CD4-positive, alpha-beta T cell treated with Interleukin-17A for 1 hour (primary cell): ENCODE measurements at places on chromosomes 6 and 20.

GRCh38 chr20:4926531-4927156, 74.7 kb downstream of the SLC23A2 start:
- no peak for DNase-seq

GRCh38 chr6:108163267-108163643, 2.6 kb upstream of the NR2E1 start:
- DNase-seq = no peak

- DNase-seq = peak; percentile 9
These were observed 66.7 kb upstream of the TOP1 start for GRCh38 chr20:40961686-40962640.

DNA sequence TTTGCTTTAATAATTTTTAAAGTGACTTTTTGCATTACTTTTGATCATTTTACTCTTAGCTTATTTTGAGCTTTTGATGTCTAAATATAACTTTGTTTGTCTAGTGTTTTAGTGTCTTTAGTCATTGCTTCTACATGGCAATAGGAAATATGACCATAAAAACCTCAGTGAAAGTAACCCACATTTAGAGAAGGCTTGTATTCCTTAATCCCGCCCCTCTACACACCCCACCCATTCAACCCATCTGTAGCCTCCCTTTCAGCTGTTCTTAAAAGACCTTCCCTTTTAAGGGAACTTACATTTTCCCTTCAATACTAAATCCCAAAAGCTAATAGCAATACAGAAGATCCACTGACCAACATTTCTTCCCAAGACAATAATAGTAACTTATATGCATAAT, 225.4 kb downstream of the LAMA2 start:
- no peak for DNase-seq

- peak; percentile 73 for DNase-seq
These were observed 1.3 kb upstream of the PTK6 start for GRCh38 chr20:63538204-63539091.

DNA sequence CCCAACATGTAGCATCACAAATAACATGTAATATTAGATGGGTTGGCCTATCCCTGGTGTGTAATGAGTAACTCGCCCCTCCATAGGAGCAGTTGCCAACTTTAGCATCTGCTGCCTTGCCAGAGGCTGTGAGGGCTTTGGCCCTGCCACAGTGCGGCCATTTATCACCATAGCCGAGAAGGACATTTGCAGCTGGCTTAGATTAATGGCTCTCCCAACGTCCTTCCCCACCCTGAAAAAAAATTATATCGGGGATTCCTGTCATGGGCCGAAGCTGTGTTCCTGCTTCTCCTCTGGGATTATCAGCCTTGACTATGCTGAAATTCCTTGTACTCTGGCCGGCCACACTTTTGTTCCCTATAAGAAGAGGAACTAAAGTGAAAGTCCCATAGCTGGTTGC, 7.6 kb upstream of the ADIG start:
- no peak for DNase-seq

DNA sequence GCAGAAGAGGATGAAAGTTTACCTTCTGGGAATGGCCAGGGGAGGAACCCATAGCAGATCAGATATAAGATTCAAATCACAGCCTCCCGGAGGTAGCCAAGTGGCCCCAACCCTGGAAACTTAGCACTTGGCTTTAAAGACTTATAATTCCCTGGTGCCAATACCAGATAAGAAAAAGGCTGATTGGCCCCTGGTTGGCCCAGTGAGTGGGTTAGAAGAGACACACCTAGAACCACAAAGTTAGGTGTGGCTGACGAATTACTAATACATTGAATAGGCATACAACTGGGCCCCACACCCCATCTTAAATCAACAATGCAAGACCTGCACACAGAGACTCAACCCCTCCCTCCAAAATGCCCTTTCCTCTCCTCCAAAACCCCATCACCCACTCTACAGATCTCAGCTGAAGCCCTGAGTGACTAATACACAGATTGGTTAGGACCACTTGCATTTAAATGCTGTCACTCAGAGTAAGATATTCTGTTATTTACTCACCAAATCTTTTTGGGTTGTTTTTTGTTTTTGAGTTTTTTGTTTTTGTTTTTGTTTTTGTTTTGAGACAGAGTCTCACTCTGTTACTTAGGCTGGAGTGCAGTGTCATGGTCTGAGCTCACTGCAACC, 315.4 kb upstream of the JARID2 start:
- no peak for DNase-seq

- DNase-seq = no peak
These were observed 38.7 kb downstream of the GTF2H5 start for GRCh38 chr6:158206740-158207421.

DNA sequence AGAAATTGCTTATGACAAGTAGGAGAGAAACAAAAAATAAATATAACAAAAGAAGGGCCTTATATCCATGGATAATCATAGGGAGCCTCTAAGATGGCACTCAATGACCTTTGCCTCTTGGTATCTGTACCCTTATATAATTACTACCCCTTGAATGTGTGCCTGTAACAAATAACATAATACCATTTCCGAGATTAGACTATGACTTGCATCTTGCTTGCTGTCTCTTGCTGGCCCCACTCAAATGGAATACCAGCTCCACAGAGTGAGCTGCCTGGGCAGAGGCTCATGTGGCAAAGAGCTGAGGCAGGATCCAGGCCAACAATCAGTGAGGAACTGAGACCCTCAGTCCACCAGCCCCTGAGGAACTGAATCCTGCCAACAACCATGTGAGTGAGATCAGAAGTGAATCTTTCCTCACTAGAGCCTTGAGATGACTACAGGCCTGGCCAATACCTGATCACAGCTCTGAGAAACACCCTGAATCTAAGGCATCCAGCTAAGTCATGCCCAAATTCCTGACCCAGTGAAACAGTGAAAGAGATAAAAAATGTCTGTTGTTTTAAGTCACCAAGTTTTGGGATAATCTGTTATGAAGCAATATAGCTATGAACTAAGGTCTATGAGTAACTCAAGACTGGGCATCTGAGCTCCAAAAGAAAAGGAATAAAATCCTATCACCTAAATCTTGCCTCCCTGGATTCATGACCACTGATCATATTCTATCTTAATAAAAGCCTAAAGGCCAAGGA, 5.5 kb downstream of the KATNA1 start:
- no peak for DNase-seq

DNA sequence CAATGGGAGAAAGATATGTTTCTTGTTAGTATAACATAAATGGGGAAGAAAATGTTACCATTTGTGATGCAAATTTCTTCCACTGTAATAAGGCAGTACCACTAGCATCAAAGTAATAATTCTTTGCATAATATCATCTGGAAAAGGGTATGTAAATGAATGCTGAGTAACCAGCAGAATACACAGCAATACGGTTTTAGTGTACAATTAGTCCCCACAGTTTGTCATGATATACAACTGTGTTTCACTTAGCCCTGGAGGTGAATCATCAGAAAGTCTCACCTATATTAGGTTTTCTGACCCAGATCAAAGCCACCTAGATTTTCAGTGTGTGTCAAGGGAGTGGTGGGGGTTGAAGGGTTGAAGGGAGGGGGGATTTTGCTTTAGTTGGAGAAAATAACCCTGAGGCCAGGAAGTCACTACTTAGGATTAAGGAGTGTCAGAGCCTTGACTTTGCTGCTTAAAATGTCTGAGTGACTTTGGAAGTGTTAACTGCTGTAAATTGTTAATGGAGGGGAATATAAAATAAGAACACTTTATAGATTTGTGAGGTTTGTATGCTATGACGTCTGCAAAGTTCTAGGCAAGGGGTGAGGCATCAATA, 8.6 kb upstream of the MEI4 start:
- DNase-seq = no peak

DNA sequence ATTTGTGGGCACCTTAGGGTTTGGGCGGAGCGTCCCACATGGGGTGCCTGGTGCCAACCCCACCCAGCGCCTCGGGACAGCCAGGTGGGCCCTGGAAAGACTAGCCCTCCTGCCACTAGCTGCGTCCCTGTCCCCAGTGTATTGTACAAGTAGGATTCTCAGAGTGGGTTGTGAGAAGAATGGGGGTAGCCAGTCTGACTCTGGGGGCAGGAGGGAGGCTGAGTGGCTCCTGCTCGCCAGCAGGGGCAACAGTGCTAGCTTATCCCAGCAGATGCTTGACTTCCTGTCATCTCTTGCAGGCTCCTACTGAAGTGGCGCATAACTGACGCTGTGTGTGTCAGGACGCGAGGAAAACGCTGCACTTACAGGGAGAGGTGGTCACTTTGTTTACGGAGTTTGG, 9.3 kb downstream of the PSMA7 start:
- no peak for DNase-seq

DNA sequence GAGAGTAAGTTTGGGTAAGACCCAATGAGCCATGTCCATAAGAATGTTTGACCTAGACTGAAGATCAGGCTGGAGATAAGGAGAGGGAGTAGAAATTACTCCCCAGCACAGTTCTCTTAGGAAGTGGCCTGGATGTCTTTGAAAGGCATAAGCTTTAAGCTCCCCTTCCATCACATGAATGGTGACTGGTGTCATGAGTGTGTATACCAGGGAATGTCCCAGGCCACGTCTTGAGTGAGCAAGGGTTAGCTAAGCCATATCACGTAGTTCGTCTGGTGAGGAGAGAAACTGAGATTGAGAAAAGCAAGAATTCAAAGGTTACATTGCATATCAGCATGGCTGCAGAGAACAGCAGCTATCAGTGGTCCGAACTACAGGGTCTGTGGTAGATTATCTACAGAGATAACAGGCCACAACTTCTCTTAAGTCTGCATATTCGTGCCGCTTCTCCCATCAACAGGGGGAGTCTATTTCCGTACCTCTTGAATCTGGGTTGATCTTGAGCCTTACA, 60.1 kb upstream of the BMP2 start:
- no peak for DNase-seq

DNA sequence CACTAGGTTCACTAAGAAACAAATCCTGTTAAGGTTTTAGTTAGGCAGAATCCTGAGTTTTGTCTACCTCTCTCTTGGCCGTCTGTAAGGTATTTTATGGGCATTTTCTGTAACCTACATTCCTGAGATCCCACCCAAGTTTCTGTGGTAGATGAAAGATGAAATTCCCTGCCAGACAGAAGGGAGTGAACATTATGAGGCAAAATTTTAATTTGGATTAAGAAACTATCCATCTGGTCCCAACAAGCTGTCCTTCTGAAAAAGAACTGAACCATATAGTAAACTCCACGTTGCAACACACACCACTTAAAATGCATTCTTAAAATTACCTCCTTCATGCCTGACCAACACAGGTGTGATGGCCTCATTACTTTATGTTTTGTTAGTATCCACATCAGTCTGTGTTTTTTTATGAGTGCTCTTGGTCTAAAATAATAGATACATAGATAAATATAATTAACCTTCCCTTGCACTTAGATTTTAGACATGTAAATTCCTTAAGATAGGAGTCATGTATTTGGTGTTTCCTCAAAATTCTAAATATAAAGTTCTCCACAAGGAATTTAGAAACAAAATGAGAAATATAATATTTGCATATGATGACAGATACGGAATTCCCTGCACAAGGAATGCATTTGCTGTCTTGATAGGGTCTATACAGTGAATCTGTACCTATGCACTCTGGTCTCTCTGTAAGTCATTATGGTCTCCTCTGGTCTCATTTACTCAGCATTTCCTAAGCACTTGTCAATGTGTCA, 86.5 kb downstream of the CHD6 start:
- DNase-seq = no peak

DNA sequence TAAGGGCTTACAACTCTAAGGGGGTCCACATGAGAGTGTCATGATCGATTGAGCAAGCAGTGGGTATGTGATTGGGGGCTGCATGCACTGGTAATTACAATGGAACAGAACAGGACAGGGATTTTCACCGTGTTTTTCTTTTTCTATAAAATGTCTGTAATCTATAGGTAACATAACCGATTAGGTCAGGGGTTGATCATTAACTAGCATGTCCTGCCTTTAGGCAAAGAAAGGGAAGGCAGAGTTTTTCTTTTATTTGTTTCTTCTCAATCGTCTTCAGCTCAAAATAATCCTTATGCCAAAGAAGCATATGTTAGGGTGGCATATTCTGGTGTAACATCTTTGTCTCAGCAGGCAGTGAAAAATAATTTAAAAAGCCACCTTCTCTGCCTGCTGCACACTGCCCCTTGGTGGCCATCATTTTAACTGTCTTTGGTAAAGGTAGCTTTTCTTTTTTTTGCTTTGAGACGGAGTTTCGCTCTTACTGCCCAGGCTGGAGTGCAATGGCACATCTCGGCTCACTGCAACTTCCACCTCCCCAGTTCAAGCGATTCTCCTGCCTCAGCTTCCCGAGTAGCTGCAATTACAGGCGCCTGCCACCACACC, 9.7 kb upstream of the CEP43 start:
- peak; percentile 73 for DNase-seq

DNA sequence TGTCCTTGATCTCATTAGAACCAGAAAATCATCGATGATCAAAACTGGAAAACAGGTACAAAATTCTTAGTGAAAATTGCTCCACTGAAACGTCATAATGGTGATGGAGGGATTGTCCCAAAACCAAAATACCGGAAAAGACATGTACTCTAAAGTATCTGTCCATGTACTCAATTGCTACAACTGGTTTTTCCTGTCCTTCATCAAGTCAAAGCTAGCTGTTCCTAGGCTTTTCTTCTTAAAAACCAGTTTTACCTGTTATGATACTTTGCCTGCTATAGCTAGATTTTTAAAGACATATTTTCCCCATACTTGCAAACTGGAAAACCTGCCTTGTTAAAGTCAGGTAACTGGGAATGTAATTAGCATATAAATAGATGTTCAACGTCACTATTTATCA, 50.5 kb upstream of the LRRC1 start:
- no peak for DNase-seq

DNA sequence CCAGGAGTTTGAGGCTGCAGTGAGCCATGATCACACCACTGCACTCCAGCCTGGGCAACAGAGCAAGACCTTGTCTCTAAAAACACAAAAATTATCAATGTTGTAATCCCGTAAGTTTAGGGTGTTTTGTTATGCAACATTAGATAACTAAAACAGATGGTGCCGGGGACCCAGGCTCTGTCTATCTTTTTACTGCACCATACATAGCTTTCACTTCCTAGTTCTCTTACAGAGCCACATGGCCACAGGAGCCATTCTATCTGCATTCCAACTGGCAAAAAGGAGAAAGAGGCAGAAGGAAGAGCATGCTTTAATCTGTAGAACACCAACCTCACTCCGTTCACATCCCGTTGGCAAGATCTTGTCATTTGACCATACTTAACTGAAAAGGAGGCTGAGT, 5.4 kb upstream of the TCF15 start:
- DNase-seq = no peak

- DNase-seq = no peak
These were observed 139.0 kb downstream of the SOBP start for GRCh38 chr6:107628878-107629277.

DNA sequence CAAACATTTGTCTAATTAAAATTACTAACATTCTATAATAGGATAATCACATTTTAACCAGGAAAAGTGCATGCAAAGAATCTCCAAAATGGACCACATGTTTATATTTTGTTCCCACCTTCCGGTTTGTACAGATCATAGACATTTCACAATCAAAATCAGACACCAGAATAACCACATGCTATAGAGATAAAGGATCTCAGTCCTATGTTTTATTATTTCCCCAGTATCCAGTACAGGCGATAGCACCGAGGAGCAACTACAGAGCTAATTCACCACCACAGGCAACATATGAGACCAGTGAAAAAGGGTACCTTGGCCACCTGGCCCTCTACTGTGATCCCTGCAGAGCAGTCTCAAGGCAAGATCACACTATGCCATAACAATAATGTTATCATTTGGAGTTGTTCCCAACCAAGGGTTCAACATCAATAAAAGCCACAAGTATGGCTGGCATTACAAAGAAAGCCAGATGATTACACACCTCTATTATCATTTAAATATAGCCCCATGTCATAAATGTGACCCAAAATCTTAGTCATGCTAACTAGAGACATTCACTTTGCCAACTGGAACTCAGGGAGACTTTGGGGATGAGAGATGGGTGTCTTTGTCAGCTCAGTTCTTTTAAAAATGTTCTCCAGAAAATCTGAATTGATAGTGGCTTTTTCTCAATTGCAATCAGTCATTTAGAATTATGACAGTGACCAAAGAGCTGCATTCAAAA, 46.7 kb downstream of the RALGAPA2 start:
- DNase-seq = no peak
